ENCODE measurements at places on chromosomes 3 and 15. TPM values are rescaled to one million over a fixed set of nuclear protein-coding genes. Genes with fewer than 3 reads are reported as not detected.

FOXB1 gene
- not detected for total RNA-seq

ZBTB20 gene
- 13.3 TPM for total RNA-seq

RIOX2 gene
- 26.7 TPM for total RNA-seq

C2CD4A gene
- total RNA-seq, result not detected

ZCWPW2 gene
- total RNA-seq, result 0.56 TPM

CCDC66 gene
- 12.2 TPM for total RNA-seq

NPAP1 gene
- total RNA-seq, result not detected

VGLL3 gene
- 97.3 TPM for total RNA-seq

TMC3 gene
- not detected for total RNA-seq

LRIG1 gene
- 87.8 TPM for total RNA-seq

AQP9 gene
- total RNA-seq, result not detected

RASGRF1 gene
- under 0.01 TPM for total RNA-seq

DNA sequence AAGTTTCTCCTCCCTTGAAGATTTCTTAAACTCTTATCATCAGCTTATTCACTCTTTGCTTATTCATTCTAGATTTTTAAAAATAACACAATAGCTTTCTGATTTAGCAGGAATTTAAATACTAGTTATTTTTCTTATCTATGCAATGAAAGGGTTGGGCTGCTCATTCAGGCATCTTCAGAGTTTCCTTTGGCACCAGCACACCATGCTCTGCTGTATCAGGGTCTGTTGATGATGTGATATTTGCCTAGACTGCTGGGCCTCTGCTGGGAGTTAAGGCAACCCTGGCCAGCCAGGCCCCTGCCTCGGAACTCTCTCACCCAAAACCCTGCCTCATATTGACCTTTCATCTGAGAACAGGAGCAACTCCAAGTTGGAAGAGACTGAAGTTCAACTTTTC, 35.0 kb downstream of the DRD3 start:
- DNase-seq, result no peak

- DNase-seq, result no peak
Observed at GRCh38 chr3:8945890-8946600, 17.2 kb downstream of the RAD18 start.

- no peak for DNase-seq
Observed at GRCh38 chr3:160057331-160057730, 68.7 kb downstream of the IL12A start.

DNA sequence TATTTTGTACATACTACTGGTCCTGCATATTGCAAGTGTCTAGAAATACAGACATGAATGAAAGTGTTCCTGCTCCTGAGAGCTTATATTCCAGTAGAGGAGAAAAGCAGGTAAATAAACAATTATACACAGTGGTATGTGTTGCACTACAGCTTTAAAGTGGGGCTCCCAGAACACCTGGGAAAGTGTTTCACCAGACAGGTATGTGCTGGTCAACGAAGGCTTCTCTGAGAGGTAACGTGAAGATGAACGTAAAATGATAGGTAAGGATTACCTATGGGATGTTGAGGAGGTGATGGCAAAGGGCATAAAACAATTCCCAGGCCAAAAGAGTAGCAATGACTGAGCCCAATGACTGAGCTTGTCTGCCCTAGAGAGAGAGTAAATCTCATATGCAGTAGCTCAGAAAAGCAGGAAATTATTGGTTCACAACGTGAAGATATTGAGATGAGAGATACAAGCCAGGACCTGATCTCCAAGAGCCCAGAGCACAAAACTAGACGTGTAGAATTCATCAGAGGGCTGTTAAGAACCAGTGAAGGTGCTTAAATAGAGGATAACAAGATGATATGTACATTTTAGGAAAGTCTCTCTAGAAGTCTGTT, 459.1 kb upstream of the BCHE start:
- DNase-seq, result no peak

- DNase-seq, result no peak
Observed at GRCh38 chr15:52031556-52031955, 12.5 kb downstream of the MAPK6 start.

- no peak for DNase-seq
Observed at GRCh38 chr3:16960125-16960524, 75.4 kb downstream of the PLCL2 start.

DNA sequence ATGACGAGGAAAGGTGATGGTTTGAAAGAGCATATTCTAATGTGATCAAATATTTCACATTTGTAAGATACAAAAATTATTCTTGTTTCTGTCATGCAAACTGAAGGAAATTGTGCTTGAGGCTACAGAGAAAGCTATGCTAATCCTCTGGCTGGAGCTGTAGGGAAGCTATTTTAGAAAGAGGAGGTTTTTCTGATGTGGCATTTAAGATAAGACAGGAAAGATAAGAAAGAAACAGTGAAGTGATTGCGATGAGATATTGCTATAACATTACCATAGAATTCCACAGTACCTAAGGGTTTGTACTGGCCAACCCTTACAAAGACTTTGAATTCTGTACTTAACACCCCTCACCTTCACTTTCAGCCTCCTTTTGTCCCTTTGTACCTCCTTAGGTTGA, 205.2 kb upstream of the LMCD1 start:
- DNase-seq, result no peak

GRCh38 chr3:144491333-144491732, 519.7 kb downstream of the DIPK2A start:
- DNase-seq, result no peak

GRCh38 chr15:81111018-81111417, 23.1 kb upstream of the CFAP161 start:
- DNase-seq, result no peak

GRCh38 chr3:71896751-71897150, 111.8 kb upstream of the PROK2 start:
- no peak for DNase-seq

GRCh38 chr3:63863150-63864007, at the start of the genes ATXN7 and THOC7:
ATXN7 (plus strand) TSS chr3:63863867; CDS start chr3:63912599, 48,732 bp downstream.
THOC7 (minus strand) TSS chr3:63863805; CDS start chr3:63863790, 15 bp downstream.
- peak; percentile 38 for DNase-seq

- peak; percentile 39 for DNase-seq
Observed at GRCh38 chr3:193686665-193687483, 93.9 kb downstream of the OPA1 start.

DNA sequence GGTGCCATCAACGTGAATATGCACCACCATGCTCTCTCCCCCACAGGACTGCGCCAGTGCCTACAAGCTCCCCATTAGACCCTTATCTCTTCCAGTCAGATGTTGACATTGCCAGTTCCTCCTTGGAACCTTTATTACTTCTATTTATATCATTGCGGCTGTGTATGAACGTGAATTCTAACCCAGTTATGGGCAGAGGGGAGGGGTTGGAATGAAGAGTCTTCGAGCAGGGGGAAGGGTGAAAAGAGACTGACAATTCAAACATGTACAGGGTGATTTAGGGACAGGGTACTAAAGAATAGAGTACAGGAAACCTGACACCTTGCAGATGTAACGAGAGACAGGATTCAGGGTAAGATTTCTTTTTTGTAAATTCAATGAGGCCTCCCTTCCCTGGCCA, 41.8 kb upstream of the ST6GAL1 start:
- no peak for DNase-seq

- DNase-seq, result no peak
Observed at GRCh38 chr3:136670166-136670565, 82.0 kb downstream of the STAG1 start.

GRCh38 chr3:63193647-63194046, 84.5 kb upstream of the SYNPR start:
- no peak for DNase-seq

GRCh38 chr15:64696481-64696880, 78.9 kb downstream of the RBPMS2 start:
- DNase-seq, result no peak

- no peak for DNase-seq
Observed at GRCh38 chr3:9247941-9248521, 1.4 kb downstream of the SRGAP3 start.

DNA sequence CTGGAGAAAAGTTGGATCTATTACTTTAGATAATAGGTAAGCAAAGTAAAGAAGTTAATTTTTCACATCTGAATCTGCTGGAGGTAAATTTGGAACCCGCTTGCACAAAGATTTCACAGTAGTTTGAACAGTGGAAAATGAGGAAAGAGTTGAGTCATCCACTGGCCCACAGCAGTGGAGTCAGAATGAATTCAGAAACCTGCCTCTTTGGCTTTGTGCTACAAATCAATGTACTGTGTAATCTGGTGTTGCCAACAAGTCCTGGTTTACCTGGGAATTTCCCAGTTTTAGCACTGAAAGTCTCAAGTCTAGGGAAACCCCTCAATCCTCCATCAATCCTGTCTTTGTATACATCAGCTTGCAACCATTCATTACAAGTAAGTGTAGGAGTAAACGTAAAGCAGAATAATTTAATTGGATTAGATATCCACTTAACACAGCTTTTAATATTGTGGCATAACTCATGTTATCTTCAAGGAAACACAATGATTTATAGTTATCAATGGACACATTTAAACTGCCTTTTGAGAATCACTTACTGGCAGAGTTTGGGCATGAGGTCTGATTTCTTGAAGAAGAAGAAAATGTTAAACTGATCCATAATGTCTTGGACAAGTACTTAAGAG, 100.6 kb downstream of the DCLK3 start:
- peak; percentile 60 for DNase-seq

DNA sequence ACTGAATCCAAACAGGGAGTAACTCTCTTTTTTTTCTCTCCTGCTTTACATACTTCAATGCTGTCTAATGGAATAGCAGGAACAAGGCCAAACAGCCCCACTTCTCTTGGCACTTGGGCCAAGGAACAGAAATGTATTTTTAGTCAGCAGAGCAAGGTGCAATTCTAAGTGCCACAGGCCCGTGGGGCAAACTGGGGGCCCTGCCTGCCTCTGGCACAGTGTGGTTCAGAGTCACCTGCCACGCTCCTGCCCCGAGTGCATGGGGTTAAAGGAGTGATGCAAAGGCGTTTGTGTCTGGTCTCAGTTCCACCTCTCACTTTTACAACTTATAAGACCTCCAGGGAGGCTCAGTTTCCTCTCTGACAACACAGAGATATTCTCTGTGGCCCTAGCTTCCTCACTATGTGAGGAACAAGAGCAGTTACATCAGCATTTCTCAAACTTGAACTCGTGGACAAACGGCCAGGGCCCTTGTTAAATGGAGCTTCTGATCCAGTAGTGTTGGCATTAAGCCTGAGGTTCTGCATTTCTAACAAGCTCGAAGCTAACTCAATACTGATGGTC, 51.3 kb downstream of the LRIG1 start:
- DNase-seq, result no peak

- no peak for DNase-seq
Observed at GRCh38 chr3:40574661-40575060, 49.9 kb downstream of the ZNF621 start.

DNA sequence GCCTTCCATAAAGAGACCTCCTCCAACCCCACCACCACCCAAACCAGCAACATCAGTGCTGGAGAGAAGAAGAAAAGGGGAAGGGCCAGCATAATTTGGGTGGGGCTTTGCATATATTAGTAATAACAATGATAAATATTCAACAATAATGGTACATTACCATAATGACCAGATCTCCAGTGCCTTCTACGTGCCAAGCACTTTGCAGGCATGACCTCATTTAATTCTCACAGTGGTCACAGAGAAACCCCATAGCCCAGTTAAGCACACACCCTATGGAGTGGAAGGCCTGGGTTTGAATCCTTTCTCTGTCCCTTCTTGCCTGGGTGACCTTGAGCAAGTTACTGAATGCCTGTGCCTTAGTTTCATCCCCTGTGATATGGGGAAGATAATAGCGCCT, 49.2 kb downstream of the CORO2B start:
- no peak for DNase-seq

DNA sequence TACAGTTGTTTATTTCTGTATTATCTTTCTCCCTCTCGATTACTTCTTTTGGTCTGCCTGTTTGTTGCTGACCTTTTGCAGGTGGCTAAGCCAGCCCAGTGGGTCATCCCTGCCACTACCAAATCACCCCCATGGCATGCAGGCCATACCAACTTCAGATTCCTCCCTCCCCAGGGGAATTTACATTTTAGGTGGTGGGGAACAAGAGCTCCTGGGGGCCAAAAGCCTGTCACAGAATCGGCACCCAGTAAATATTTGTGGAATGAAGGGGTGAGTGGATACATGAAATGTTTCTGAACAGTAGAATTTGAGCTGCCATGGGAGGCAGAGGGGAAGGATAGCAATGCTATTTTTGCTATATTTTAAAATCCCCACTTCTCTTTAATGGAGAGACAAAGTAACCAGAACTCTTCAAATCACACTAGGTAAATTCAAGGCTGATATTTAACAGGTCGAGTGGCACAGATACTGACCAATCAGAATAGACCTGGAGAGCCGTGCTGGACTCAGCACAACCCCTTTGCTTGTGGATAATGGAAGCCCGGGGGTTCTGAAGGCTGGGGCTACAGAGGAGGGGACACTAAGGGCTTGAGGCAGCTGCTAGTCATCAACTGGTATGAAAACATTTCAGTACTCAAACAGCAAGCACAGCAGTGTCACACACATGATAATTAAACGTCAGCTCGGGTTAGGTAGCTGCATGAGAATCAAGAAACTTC, 54.3 kb upstream of the SMAD3 start:
- peak; percentile 54 for DNase-seq

DNA sequence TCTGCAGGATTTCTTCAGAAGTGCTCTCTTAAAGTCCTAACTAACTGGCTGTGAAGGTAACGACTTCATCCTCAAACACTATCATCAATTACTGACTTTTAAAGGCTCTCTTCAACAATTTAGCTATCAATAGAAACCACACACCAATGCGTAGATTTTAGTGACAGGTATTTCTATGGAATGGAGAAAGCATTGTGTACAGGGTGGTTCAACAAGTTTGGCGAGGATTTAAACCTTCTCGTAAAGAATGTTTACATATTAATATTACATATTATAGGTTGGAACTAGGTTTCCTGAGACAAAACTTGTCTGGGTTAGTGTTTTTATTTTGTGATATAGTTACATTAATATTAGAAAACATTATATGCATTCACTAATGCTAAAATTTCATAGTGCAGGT, 233.6 kb downstream of the CHL1 start:
- no peak for DNase-seq

GRCh38 chr3:3531476-3531875, 267.8 kb upstream of the LRRN1 start:
- DNase-seq, result no peak

DNA sequence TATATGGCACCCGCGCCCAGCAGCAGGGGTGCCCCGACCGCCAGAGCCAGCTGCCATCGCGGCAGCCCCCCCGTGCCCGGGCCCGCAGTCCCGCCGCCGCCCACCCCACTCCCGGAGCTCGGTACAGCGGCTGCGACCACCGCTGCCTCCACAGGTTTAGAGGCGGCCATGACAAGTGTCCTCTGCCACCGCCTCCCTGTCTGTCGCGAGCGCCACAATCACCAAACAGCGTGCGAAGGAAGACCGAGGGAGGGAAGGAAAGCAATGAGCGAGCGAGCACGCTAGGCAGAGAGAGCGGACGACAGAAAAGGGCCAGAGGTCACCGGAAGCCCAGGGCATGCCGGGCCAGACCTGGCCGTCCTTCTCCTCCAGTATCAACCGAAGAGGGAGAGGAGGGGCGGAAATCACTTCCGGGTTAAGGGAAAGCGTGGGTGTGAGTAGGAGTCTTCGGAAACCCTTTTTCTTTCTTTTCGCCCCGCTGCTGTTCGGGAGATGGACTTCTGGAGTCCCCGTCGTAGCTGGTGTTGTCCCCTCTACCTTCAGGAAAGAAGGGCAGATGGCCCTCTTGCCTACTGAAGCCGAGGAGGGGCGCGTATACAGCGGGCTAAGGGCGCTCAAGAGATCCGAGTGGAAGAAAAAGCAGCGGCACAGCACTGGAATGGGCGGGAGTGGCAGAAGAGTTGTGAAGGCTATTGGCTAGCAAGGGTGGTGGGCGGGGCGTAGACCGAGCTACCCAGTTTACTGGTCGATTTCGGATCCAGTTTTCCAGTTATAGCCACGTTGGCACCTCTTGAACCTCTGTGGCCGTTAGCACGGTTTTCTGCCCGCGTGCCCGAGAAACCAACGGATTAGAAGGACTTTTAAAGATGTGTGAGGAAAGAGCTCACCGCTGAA, at the start of the genes LNP1 and TOMM70:
Gene LNP1, plus strand, starts transcription at position 760 of the 894 bp plus-strand sequence. CDS start 28,191 bp downstream, outside the sequence.
Gene TOMM70, minus strand, starts transcription at position 310 of the 894 bp plus-strand sequence. Its CDS starts 140 bp downstream, at position 170.
- peak; percentile 96 for DNase-seq

Data from IMR-90 (cell line).